ENCODE measurements at places on chromosomes 4 and X.

GRCh38 chr4:55397520-55398321, 2.0 kb downstream of the TMEM165 start:
- DNase-seq: peak; percentile 56

DNA sequence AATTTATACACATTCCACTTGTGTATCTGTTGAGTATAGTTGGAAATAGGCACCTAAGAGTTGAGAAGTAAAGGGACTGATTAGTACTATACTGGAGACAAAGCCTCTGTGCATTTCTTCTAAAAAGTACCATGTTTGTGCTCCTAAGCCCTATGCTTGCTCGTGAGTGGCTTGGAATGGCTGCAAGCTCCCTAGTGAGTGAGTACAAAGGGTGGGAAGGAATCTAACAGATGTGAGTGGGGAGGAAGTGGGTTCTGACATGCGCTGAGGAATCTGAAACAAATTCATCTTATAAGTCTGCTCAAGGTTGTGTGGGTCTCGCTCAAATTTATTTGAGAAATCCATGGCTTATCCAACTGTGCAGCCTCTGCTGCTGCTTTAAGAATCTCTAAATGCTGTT, 13.3 kb downstream of the SPCS3 start:
- DNase-seq: no peak

DNA sequence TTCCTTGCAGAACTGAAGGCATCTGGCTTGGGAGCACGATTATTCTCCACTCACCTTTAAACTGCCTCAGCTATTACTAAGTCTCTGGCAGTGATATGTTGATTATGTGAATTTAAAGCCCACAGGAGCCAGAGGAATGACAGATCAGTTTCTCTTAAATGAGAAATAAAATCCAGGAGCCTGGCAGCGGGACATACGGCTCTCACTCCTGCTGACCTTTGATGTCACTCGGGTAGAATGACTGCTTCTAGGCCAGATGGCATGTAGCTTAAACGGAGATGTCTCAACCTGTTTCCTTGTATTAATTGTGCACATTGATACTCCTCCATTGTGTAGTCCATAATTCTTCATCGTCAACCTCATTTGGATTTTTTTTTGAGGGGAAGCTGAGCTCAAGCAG, 4.0 kb upstream of the CBLL2 start:
- DNase-seq: no peak

- DNase-seq: no peak
Observed at GRCh38 chrX:106742805-106743204, 16.3 kb downstream of the RNF128 start.

GRCh38 chrX:150205011-150205410, 158.1 kb upstream of the MAMLD1 start:
- no peak for DNase-seq

DNA sequence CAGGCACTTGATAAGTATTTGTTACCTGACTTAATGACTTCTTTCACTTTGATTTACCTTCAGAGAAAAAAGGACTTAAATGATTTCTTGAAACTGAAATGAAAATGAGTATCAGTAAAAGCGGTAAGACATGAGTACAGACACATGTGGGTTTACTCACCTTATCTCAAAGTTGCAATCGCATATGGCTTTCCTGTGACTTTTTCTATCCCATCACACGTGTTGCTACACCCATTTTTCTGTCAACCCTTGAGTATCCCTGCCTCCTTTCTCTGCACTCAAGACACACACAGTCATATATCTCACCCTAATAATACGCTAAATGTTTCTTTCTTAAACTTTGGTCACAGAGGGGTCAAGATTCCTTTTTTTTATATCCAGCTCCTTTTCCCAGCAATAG, 11.0 kb upstream of the ARHGEF38 start:
- DNase-seq: no peak

DNA sequence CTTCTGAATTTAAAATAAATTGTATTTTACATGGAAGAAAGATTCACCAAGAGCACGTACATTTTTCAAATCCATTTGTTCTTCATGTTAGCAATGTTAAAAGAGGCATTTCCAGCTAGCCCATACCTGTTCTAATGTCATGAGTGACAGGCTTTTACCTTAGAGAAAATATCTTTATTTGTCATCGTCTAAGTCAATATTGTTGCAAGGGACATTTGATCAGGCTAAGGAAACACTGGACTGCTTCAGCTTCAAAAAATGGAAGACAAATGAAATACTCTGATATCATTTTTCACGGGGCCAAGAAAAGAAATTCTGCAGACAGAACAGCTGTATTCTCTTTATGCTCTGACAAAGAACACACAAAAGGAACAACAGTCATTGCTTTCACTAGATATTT, 207.7 kb downstream of the RCHY1 start:
- DNase-seq: no peak

DNA sequence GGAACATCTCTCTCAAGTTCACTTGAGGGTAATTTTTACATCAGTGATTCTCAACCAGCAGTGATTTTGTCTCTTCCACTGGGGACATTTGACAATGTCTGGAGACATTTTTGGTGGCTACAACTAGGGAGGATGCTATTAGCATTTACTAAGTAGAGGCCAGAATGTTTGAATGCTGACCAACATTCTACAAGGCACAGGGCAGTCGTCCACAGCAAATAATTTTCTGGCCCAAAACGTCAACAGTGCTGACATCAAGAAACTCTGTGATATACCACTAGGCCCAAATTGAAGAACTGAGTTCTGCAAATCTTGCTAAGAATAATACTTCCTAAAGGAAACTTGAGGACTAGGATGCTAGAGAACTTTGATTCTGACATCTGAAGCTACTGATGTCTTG, 7.1 kb downstream of the KLKB1 start:
- no peak for DNase-seq

GRCh38 chr4:185086053-185086452, 57.0 kb upstream of the SLC25A4 start:
- DNase-seq: no peak

- no peak for DNase-seq
Observed at GRCh38 chrX:151973851-151974335, 583 bp downstream of the GABRE start.

DNA sequence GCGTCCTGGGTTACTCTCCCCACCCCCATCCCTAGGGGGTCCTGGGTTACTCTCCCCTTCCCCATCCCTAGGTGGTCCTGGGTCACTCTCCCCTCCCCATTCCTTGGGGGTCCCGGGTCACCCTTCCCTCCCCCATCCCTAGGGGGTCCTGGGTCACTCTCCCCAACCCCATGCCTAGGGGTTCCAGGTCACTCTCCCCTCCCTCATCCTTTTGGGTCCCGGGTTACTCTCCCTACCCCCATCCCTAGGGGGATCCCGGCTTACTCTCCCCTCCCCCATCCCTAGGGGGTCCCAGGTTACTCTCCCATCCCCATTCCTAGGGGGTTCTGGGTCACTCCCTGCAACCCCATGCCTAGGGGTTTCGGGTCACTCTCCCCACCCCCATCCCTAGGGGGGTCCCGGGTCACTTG, 1.5 kb downstream of the ASMTL start:
- no peak for DNase-seq

DNA sequence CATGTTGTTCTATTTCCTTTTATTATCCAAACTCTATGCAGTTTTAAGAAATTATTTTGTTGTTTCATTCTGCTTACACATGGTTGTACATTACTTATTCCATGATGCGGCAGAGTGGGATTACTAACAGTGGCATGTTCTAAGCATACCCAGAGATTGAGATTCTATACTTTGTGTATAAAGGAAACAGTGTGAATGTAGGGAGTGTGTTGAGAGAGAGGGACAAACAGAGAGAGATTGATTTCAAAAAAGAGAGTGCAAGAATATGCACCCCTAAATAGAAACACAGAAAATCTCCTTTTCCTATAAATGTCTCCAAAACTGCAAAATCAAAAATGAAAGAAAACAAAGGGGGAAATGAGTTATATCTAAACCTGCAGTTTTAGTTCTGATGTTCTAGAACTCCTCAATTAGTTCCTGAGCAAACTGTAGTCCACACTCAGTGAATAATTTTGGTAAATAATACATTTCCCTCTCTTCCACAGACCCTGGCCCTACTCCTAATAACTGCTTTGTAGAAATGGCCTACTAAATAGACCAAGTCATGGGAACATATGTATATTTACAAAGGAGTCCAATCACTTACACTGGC, 31.0 kb downstream of the SLC9B1 start:
- no peak for DNase-seq

DNA sequence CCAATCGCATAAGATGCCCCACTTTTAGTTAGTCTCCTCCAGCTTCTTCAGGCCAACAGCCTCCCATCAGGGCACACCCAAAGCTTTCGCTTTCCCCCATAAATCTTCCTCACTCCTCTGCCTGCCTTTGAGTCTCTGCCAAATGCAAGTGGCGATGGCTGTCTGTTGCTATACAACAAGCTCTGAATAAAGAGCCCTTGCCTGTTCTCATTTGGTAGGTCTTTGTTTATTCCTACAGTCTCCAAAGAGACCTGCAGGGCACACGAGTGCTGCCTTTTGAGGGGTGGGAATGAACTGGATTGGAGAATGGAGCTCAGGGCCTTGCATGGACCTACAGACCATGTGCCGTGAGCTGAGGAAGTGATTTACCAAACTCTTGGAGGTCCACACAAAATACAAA, 52.2 kb upstream of the SOD3 start:
- DNase-seq: no peak

- DNase-seq: no peak
Observed at GRCh38 chr4:6302869-6303268, 33.2 kb downstream of the WFS1 start.

DNA sequence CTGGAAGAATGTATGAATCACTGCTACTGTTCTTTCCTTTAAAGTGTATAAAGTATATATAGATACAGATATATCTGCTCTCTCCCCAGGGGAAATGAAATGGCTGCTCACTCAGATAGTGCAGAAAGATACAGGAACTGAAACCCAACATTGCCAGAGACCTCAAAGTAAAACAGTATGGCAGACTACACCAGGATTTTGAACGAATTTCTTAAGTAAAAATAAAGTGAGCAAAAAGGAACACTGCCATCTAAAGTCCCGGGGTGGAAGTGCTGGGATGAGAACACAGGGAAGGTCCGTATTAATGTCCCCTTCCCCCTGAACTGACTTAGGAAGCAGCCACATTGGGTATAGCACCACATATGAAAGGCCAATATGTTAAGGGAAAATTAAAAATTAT, 93.4 kb downstream of the TMA16 start:
- DNase-seq: no peak

DNA sequence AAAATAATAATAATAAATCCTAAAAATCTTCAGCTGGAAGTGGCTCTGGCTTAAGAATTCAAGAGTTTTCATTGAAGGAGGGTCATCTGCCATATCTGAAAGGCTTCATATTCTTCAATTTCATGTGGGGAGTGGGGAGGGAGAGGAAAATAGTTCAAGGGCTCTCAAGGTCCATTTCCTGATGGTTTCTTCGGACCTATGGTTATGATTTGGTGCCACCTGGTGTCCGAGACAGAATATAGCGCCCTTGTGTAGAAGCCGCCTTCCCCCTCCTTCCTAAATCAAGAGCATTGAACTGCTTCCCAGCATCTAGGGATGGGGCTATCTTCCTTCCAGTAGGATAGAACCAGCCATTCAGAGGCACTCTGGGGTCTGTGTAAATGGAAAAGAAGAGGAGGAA, 34.3 kb downstream of the NLGN3 start:
- DNase-seq: peak; percentile 52
